ENCODE measurements at places on chromosomes 3 and 15.

DNA sequence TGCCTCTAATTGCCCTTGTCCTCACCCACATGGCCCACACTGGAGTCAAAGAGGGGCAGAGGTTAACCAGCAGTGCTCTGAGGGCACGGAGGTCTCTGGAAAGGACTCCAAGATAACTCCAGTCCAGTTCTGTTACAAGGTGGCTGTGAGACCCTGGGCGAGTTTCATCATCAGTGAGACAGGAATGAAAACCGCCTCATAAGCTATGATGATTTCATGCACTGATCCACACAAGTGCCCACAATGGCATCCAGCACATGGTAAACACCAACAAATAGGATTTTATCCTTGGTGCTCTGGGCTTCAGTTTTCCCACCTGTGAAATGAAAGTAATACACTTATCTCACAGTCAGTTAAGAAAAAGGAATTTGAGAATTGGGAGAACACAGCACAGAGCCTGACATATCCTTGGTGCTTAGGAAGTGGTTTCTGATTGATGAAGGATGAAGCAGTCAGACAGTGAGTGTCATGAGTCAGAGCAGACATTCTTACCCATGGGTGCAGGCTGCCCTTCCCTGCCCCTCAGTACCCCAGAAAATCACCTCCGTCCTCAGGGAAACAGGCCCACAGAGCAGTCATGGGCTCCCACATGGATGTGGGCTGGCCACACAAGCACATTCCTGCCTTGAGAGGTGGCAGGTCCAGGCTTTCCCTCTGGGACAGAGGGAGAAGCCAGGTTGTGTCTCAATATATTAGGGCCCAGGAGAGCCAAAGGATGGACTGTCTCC, 48.4 kb downstream of the DAPK2 start:
- no peak for DNase-seq

DNA sequence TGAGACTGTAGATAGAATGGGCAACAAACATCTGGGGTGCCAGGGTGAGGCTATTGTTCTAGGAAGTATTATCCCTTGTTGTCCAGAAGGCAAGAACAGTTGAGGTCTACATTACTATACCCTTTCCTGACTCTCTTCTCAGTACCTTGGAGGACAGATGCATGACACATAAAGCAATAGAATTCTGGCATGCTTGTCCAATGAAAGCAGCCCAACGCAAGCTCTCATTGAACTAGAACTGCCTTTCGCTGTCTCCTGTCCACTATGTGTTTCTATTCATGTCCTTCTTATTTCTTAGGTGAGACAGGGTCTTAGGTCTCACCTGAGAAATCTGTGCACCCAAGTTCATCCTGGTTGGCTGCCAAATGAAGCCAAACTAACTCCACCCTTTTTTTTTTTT, 68.6 kb downstream of the TGFBR2 start:
- no peak for DNase-seq

GRCh38 chr15:80093854-80094418, 34.5 kb downstream of the ZFAND6 start:
- DNase-seq: no peak

DNA sequence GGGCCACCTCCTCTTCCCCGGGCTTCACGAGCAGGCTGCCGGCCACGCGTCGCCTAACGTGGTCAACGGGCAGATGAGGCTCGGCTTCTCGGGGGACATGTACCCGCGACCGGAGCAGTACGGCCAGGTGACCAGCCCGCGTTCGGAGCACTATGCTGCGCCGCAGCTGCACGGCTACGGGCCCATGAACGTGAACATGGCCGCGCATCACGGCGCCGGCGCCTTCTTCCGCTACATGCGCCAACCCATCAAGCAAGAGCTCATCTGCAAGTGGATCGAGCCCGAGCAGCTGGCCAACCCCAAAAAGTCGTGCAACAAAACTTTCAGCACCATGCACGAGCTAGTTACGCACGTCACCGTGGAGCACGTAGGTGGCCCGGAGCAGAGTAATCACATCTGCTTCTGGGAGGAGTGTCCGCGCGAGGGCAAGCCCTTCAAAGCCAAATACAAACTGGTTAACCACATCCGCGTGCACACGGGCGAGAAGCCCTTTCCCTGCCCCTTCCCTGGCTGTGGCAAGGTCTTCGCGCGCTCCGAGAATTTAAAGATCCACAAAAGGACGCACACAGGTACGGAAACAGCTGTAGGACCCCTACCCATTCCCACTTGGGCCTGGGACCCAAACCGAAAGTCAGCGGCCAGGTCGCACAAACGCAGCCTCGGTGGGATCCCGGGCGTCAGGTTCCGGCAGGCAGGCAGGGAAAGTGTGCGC, 1.5 kb downstream of the ZIC1 start:
- no peak for DNase-seq

DNA sequence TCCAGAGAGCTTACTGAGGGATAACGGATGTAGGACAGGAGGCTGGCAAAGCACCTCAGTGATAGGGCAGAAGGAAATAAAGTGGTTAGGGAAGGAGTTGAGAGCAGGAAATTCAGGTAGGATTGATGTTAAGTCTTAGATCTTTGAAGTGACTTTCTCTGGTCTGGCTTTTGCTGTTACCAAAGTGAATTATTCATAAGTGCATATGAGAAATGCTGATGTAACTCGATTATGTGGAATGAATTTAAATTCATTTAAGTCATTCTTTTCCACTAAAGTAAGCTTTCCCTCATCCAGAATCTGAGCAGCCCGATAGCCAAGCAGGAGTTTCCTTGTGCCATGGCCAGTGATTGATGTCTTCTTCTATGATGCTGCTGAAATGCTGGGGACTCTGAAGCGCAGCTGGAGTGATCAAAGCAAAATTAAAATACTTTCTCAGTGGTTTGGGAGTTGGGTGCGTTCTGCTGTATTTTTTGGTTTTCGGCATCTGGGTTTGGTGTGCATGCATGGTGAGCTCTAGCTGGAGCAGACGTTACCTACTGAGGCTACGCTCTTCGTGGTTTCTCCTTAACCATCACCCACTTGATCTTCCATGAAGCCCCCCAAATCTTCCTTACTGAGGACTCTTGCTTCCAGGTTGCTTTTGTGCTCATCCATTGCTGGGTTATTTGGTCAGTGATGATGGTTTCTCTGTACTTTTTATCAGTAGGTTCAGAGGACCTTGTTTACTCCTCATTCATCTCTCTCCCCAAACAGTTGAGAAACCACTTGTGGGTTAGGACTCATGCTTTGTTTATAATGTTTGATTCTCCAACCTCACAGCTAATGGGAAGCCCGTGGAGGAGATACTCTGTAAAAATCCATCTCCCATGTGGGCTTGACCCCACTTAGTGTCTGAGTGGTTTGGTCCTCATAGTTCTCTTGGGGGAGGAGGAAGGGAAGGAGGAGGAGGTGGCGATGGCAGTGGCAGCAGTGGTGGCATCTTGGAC, 72.5 kb downstream of the IGF1R start:
- DNase-seq: no peak

DNA sequence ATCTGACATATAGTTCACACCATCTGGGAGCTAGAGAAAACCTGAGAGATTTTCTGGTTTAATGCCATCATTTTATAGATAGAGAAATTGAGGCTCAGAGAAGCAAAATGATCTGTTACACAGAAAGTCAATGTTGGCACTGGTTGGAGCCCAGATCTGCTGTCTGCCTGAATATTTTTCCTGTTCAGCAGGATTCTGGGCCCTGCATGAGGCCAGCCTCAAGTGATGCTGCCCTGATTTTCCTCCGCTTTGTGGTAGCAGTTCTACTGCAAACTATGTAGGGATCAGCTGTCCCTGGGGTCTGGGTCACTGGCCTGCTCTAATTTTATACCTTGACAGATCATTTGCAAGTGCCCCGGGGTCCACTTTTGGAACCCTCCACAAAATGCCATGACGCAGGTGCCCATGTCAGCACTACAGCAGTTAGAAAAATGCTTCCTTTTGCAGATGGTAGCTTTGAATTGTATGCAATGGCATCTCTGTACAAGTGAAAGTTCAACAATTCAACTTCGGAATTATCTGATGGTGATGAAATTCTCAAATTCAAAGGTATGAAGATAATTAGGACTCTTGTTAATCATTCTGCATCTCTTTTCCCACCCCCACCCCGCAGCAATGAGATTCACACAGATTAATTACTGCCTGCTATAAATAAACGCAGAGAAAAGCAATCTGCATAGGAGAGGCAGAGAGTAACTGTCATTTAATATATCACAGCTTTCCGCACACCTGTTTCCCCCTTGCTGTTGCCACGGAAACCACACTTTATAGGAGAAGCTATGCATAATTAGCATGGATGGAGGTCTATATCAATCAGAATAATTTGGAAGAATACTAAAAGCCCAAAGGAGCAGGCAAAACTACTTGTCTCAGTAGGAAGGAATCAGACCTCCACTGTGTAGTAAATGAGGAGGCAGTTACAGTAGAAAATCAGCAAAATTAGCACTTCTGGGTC, 222.6 kb downstream of the PDCD6IP start:
- DNase-seq: no peak

DNA sequence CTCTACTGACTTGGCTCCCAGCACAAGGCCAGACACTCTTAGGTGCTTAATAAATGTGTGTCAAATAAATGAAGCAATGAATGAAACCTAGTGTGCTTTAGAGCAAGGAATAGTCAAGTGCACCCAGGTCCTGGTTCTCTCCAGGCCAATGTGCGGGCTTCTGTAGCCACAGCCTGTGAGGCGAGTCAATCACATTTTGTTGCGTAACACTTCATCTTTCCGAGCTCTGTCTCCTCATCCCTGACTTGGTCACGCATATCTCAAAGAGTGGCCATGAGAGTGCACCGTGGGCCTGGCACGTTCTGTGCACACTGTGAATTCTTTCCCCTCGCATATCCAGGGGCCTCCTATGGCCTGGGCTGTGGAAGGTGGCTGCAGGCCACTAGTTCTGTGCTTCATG, 11.4 kb upstream of the SH3GL3 start:
- DNase-seq: no peak

GRCh38 chr3:112605285-112605684, 35.7 kb downstream of the CCDC80 start:
- DNase-seq: no peak

- DNase-seq: peak; percentile 6
These were observed 163.9 kb downstream of the PPM1L start for GRCh38 chr3:160919942-160920341.

GRCh38 chr15:62068810-62069167, 2.0 kb downstream of the C2CD4A start:
- no peak for DNase-seq

- DNase-seq: no peak
These were observed 8.3 kb upstream of the CRYGS start for GRCh38 chr3:186552408-186553031.

- DNase-seq: no peak
These were observed 15.5 kb downstream of the TBC1D2B start for GRCh38 chr15:78061963-78062427.

DNA sequence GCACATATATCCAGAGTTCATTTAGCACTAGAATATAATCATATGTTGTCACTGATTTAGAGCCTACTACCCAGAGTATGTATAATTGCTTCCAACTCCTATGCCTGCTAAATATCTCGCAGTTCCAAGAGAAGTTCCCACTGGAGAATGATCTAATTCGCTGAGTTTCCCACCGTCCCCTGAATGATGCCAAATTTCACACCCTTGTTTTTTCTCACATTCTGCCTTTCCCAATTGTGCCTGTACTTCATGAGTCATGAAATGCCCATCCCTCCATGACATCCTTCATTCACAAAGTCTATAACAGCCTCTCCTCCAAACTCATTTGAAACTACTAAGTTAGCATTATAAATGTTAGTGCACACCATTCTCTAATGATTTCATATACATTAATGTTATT, 177.2 kb downstream of the CBLB start:
- no peak for DNase-seq

- DNase-seq: no peak
These were observed 35.0 kb upstream of the DNAJC13 start for GRCh38 chr3:132382267-132382666.

DNA sequence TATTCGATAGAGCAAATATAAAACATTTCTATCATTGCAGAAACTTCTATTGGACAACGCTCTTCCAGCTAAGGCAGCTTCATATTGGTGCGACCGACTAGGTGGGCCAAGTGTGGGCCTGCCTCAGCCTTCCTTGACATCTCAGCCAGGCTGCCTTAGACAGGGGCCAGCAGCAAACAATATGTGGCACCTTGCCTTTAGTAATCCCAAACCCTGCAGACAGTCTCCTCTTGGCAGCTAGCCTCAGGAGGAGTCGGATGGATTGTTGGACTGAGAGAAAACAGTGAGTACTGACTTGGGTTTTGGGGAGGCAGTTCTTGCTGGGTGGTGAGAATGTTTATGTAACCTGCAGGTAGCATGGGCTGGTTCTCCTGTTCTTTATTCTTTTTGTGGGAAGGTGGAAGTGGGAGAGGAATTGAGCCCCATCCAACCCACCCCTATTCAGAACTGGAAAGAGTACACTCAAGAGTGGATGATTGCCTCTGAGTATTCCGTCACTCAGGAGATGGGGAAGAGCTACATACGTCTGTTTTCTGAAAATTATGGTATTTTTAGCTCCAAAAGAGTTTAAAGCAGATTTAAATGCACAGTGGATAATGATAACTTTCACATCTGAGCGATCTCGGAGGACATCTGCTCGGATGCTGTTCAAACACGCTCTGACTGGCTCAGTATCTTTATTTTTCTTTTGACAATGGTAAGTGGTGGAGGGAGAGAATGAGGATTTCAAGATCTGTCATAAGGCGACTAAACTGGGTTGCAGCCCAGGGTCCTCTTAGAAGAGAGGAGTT, 47.2 kb downstream of the GPD1L start:
- no peak for DNase-seq

- no peak for DNase-seq
These were observed 93.2 kb downstream of the MAGI1 start for GRCh38 chr3:65945480-65945879.

DNA sequence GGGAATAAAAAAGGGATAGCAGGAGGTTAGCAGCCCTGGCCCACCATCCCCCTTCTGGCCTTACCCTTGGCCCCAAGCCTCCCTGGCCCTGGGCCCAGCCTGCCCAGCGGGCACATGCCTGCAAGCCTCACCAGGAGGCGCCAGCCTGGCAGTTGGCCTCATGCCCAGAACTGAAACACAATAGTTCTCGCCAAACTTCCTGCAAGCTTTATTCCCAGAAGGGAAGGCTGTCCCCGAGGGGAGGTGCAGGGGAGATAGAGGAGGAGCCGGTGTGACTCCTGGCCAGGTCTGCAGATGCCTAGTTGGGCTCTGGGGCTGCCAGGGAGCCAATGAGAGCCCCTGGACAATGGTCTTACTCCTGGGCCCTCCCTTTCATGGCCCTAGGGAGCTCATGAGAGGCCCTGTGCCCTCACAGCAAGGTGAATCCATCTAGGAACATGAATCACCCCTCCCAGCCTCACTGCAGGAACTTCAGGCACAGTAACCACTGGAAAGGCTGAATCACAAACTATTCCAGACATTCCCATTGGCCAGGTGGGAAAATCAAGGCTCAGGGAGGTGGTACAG, 4.0 kb downstream of the CCDC33 start:
- DNase-seq: peak; percentile 98

All from NCI-H774 (cell line).